DMS 273 treated with DMSO at 0.1 percent for 48 hours (cell line): ENCODE measurements at places on chromosomes 3 and 15.

DNA sequence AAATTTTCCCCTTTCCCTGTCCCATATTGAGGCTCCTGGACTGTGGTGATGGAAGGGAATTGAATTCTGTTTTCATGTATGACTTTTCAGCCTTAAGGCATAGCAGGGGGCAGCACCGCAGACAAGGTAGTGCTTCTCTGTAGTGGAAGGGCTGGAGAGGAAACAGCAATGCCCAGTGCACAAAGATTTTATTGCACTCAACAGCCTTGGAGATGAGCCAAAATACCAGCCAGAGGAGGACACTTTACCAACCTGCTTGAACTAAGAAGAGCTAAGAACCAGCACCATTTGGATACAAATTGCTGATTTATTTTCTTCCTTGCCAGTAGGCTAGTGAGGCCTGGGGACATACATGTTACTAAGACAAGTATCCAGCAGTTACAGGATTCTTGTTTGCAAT is 98.7 kb downstream of the KCNMB2 start:
- no peak for DNase-seq

DNA sequence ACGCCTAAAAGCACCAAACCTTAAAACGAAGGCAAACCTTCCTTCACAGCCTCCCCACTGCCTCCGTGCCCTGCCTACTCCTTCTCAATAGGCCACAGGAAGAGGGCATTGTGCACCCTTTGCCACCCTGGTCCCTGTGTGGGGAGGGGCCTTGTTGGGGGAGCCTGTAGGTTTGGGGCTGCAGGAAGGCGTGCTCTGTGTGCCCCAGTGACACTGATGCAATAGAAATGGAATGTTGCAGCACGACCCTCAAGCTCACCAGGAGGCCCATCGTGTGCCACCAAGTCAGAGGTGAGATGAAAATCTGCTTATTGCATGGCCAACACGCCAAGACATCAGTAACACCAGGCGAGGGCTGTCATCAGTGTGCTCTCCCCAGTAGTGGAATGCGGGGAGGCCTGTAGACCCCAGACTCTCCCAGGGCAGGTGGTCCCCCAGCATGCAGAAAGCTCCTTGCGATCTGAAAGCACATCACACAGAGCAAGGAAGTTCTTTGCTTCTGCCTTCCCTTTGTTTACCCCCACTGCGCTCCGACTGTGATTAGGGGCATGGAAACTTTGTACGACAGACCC is 86.2 kb downstream of the ASB7 start:
- no peak for DNase-seq

- peak; percentile 14 for DNase-seq
These were observed 69.8 kb downstream of the HES1 start for GRCh38 chr3:194205675-194206133.

DNA sequence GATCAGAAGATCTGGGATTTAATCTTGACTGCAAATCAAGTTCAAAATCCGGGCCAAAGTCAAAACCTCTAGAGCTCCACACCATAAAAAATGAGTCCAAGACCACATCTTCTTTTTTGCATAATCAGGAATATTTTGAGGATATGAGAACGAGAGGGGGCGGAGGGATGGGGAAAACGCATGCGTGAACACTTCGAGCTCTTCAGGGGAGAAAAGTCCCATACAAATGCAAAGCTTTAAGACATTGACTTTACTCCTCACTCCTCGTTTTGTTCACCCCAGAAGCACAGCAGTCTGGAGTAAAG is 68.2 kb downstream of the SUMF1 start:
- no peak for DNase-seq

DNA sequence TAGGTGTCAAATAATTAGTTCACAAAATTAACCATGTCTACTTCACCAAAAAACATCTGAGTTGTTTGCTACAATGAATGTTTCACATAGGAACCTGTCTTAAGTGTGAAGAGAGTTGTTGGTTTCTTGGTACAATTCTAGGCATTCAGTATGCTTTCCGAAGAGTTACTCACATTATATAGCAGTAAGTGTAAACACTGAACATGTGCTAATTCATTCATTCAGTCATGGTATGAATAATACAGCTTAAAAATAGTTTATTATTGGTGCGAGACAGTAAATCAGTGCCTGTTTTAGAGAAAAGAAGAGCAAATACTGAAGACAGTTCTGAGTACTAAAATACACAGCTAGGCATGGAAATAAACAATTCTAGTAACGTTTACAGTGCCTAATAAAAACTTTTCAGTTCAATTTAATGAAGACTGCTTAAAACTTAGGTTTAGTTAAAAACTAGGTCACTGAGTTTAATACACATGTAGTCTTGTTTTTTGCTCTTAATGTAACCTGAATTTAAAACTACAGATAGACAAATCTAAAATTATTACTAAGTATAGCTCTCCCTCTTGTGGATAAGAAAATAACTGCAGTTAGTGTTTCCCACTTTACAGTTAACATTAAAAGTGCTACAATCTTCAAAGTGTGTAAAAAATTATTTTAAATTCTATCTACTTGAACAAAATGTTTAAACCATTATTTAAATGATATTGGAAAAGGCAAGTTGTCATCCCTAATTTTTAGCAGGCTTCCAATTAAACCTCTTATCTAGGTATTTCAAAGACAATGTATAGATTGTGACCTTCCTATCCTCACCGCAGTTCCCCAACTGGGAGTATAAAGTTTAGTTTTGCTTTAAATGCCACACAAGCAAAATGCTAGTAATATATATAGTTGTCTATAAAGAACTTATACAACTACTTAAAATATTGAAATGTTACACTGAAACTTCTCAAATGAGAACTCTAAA is 20.1 kb upstream of the ZCWPW2 start:
- DNase-seq, result no peak

DNA sequence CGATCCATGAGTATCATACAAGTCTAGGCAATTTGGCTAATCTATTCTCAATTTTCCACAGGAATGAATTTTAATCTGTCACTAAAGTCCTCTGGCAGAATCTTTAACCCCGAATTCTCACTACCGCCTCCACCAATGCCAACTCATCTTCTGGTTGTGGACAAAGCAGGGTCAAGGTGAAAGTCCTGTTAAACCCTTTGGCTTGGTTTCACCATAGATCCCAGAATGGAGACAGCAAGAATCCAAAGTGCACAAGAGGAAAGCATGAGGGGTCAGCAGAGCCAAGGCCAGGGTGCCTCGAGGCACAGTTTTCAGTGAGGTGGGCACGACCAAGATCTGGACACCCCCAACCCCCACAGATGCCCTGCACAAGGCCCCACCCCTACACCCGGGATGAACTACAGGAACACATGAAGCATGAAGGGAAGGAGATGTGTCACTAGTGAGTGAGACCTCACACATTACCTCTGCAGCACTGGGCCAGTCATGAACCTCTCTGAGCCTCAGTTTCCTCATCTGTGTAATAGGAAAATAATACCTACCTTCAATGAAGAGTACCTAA is 466.2 kb downstream of the EPHB1 start:
- no peak for DNase-seq

DNA sequence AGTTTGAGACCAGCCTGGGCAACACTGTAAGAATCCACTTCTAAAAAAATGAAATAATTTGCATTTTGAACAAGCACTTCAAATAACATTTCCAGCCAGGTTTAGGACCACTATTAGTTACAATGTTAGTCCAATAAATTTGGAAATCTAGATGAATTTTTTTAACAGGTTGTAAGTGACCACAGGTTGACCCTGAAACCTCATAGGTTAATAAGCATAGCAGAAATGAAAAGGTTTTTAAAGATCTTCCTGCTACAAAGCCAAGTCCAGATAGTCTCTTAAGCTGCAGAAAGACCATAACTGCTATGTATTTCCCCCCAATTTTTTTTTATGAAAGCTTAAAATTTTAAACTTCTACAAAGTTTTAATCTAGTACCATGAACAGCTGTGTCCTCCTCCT is 1.5 kb upstream of the NIT2 start:
- DNase-seq, result no peak

GRCh38 chr3:134334231-134334900 is 39.9 kb downstream of the AMOTL2 start:
- no peak for DNase-seq

DNA sequence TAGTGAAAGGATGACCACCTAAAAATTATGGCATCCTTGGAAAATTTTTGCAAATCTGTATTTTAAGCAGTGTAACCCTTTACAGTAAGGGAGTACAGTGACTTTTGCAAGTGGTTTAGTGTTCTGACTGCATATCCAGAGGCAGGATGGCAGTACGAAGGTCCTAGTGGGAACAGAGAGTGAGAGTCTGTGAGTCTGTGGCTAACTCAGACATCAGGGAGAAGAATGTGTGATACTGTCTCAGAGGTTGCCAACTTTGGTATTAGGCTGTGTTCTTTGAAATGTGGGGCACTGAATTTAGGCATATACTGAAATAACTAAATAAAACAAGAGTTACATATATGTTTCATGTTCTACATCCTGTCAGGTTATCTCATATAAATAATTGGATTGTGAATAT is 25.7 kb downstream of the PRKCI start:
- DNase-seq, result no peak

DNA sequence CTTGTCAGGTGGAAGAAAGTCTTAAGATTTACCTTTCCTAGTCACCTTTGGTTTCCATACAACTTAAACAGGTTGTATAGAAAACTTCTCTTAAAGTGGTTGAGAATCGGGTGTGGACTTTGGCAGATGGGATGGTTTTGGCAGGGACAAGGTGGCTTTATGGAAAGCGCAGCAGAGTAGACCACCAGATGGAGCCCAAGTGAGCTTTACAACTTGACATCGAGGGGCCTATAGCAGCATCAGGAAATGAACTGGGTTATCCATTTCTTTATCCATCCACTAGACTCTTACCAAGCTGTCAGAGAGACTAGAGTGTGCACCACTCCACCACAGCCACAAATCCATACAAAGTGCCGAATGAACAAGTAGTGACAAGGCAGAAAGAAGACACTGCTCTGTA is 85.3 kb upstream of the MBNL1 start:
- peak; percentile 43 for DNase-seq

GRCh38 chr15:80736560-80736959 is 41.5 kb downstream of the ABHD17C start:
- DNase-seq, result no peak

- no peak for DNase-seq
These were observed 44.4 kb downstream of the ST3GAL6 start for GRCh38 chr3:98807561-98807960.

- DNase-seq, result no peak
These were observed 1.6 kb downstream of the TTC21A start for GRCh38 chr3:39109086-39109485.

DNA sequence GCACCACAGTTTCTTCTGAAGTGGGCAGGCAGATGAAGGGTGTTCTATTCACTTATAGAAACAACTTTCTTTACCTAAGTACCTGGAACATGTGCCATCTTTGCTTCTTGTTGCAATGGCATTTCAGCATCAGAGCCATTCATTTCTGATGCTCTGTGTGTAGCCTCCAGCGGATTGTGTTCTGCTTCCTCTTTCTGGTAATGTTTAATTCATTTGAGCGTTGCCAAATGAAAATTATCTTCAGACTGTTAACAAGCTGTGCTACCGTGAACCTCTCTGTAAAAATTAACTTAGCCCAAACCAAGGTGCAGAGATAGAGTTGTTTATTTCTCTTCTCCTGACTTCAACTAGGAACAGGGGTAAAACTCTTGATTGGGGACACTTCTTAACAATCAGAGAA is 302.0 kb downstream of the EDEM1 start:
- DNase-seq, result no peak

DNA sequence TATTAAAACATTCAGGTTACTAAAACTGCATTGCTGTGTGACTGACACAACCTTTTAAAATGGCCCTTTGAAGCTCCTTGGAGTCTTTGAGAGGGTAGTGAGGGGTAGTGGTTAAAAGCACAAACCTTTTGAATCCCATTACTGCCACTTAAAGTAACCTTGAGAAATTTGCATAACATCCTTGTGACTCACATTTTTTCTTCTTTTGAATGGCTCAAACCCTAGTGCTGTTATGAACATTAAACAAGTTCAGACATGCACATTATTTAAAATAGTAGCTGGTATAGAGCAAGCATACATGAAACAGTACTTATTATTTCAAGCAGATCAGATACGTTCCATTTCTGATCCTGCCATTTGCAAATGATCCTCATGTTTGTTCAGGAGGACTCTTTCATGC is 3.7 kb upstream of the CLDN1 start:
- DNase-seq, result no peak

DNA sequence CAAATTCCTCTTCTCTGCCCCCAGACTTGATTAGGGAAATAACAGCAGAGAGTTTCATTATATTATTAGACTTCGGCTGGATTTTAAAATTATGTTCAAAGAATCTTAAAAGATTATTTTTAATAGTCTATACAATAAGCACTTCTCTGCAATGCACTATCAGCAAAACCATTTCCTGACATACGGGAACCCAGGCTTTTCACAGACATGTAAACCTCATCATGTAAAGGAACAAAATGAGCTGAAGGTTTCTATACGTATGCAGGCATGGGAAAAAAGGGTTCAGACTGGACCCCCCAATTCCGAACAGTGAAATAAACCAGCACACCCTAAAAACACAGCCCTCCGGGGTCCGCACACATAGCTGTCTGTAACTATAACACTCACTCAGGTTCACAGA is 77.5 kb upstream of the LMOD3 start:
- DNase-seq, result no peak
